GM12892 (cell line): ENCODE measurements at places on chromosomes 11 and 22.

DNA sequence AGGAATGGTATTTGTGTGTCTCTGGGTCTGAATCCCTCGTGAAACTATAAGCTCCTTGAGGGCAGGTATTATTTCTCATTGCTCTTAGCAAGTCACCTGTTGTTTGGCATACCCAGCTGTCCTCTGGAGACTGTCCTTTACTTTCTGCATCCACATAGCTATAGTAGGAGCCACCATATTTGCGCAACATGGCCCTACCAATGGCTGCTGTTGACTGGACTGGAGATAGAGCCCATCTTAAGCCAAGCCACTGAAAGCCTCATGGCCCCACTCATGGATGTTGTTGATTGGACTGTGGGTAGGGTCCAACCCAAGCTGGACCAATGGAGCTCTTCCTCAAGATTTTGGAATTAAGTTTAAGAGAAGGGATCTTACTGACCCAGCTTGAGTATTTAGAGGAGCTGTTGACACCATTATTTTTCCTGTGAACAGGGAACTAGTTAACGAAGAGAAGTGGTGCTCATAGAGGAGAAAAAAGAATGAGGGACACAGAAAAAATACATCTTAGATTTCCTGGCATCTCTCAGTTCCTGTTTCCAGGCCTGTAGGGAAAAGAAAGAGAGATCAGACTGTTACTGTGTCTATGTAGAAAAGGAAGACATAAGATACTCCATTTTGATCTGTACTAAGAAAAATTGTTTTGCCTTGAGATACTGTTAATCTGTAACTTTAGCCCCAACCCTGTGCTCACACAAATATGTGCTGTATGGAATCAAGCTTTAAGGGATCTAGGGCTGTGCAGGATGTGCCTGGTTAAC is 47.2 kb downstream of the LRRC74B start:
- DNase-seq, result no peak

DNA sequence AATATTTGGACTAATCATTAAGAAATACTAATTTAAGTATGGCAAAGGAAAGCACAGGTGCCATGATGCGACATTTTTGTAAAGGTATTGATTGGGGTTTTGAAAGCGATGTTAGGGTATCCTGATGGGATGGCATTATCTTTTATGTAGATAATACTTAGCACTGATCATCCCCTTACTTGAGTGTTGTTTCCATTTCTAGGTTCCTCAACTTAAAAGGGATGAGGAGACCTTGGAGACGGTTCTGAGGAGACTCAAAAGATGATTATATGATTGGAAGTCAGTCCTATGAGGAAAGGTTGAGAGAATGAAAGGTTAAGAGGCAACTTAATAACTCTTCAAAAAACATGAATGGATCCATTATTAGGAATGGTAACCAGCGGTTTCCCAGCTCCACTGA is 11.1 kb downstream of the KMT2A start:
- DNase-seq, result no peak

- DNase-seq, result no peak
Measured at GRCh38 chr11:101686514-101686913, 102.7 kb upstream of the TRPC6 start.

GRCh38 chr11:33723238-33723881 is 12.9 kb downstream of the CD59 start:
- no peak for DNase-seq

DNA sequence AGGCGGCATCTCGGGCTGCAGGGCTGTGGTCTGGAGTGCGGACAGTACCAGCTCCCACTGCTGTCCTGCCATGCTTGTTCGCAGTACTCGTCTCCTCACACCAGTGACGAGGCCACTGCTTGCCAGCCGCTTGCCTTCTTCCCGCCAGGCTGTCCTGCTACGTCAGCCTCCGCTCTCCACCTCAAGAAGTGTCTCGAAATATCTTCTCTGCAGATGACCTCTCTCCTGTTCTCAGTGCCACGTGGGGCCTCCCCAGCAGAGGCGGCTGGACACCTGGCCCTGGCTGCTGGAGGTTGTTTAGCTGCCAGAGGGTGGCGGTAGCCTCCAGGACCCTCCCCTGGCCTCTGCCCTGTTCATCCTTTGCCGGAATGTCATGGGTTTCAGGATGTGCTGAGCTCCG is 3.1 kb upstream of the CCDC188 start:
- DNase-seq, result no peak

- DNase-seq, result no peak
Measured at GRCh38 chr11:102761646-102762238, 18.7 kb downstream of the MMP10 start.

DNA sequence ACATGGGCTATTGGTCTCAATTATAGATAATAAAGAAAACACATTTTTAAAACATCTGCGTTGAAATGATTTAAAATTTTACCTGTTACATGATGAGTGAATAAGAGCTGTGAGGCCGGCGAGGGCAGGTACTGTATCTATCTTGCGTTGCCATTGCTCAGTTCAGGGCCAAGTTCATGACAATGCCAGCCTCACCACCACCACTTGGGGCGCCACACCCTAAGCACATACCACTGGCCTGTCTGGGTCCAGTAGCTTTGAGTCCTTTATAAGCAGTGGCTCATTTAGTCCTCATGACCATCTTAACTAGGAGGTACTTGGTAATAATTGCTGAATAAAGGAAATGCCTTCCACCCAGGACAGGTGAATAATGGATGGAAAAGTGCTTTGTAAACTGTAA is 14.5 kb upstream of the MB start:
- DNase-seq, result no peak

- DNase-seq, result no peak
Measured at GRCh38 chr11:118098996-118099837, 12.5 kb upstream of the SMIM35 start.

DNA sequence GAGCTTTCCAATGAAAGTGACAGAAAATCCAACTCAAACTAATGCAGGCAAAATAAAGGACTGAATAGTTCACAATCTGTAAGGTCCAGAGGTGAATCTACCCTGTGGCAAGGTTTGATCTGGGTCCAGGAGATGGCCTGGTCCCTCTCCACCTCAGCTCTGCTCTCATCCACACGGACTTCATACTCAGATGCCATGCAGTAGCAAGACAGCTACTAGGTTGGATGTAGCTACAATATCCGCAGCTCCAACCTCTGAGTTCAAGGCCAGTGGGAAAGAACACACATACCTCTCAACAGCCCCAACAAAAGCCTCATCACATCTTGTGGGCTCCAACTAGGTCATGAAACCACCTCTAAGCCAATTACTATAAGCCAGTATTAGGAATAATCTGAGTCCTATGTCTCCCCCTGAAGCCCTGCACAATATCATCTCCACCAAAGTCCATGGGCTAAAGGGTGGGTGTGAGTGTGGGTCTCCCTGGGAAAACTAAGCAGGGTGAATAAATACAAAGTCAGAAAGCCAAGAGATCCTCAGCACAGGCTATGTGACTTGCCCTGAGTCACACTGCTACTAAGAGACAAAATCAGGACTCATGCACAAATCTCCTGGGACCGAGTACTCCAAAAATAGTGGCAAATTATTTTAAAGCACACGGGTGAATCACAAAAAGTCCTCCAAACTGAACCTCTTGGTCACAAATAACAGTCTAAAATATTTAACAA is 78.8 kb downstream of the LARGE1 start:
- no peak for DNase-seq

- DNase-seq, result no peak
Measured at GRCh38 chr22:32830473-32830872, 29.0 kb downstream of the TIMP3 start.

- no peak for DNase-seq
Measured at GRCh38 chr11:64926689-64927088, 2.2 kb downstream of the PPP2R5B start.

GRCh38 chr11:113389272-113389671 is 1.7 kb downstream of the ANKK1 start:
- no peak for DNase-seq

DNA sequence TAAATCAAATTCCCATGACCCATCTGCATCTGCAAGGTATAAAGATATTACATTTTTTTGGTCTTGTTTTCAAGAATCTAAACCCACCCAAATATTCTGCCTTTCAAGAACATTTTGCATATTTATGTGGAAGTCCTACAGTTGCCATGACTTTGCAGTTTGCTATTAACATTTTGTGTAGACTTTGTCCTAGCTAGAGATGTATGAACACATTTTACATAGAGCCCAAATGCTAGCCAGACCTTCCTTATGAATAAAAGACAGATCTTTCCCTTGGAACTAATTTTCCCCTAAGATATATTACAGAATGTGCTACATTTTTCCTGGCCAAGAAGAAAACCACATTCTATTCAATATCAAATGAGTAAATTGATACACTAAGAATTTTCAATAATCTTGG is 772.5 kb downstream of the KCNA4 start:
- no peak for DNase-seq

GRCh38 chr11:92330114-92330513 is 105.5 kb downstream of the FAT3 start:
- DNase-seq, result no peak

- no peak for DNase-seq
Measured at GRCh38 chr11:124474079-124474478, 28.6 kb upstream of the OR8B8 start.

DNA sequence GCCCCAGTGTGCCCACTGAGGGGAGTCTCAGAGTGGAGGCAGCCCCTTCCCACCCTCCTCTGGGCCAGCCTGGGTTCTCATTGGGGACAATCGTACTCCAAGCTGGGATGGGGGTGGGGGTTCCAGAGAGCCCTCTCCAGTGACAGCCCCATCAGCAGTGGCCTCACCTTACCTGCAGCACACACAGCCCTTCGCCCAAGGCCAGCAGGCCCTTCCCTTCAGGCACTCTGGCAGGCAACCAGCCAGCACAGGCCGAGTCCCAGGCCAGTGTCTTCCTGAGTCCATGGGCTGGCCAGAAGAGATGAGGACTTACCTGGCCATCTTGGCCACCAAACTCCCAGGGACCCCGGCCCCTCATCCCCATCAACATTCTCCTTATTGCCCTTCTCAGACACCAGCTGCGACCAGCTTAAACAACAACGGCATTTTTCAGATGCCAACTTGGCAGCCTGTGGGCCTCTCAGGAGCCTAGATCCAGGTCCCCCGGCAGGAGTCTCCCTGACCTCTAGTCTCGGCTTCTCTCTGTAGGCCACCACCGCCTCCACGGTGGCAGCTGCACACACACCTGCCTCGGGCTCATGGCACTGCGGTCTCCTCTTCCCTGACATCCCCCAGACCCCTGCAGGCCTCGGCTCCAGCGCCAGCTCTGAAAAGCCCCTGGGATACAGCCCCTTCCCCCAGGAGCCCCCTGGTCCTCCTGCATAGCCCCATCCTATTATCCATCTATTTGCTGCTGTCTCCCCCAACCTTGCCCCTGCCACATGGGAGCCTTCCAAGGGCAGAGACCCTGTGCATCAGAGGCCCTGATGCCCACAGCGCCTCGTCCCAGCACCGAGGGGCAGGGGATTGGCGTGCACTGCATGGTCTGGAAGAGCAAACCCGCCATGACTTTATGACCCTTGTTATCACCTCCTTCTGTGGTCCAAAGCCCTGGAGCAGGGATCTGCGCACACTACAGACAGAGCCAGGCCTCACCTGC is 111.2 kb upstream of the FGF3 start:
- no peak for DNase-seq

- DNase-seq, result no peak
Measured at GRCh38 chr11:12525466-12526055, 148.2 kb downstream of the PARVA start.

DNA sequence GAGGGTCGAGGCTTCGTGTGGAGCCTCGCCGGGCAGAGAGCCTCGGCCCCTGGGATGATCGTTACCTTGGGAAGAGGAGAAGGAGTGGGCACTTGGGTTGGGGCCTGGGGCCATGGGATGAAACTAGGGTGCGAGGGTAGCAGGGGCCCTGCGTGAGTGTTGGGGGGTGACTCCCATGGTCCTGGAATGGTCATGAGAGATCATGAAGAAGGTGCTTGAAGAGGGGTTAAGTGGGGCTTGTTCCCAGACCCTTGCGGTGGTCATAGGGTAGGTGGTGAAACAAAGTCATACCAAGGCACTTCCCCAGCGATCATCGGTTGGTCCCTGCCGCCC is 284 bp downstream of the CCS start:
- no peak for DNase-seq

GRCh38 chr22:41387341-41387740 is 5.6 kb downstream of the TEF start:
- DNase-seq, result no peak

DNA sequence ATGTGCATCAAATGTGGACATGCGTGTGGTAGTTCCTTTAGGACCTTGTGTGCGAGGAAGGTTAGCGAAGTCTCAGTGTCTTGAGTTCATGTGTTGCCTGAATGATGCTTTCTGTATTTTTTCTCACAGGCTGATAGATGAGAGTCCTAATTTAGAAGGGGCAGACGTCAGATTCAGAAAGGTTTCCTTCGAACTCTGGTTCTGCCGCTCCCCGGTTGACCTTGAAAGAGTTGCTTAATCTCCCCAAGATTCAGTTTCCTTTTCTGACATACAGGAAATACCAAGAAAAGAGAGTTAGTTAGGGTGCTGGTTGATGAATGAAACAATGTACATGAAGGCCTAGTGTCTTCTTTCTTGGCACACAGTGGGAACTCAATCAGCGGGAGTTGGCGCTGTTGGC is 35.9 kb upstream of the TTC12 start:
- DNase-seq, result no peak

- DNase-seq, result no peak
Measured at GRCh38 chr11:114799476-114799875, 121.1 kb downstream of the NXPE2 start.

DNA sequence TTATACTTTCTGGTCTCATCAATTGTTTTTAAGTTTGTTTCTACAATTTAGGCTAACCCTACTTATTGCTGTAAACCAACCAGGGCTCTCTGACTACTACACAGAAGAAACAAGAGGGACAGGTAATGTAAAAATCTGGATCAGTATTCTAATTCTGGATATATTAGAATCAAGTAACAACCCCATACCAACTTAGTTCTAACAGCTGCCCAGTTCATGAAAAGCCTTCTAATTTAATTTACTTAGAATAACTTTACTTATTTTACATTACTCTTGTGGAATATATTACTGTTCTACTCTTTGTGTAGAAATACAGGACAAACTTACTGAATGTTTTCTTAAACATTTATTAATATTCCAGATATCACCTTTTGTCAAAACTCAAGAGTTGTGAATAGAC is 45.5 kb upstream of the DBX1 start:
- DNase-seq, result no peak

- DNase-seq, result no peak
Measured at GRCh38 chr22:46905415-46905814, 143.0 kb downstream of the TBC1D22A start.

DNA sequence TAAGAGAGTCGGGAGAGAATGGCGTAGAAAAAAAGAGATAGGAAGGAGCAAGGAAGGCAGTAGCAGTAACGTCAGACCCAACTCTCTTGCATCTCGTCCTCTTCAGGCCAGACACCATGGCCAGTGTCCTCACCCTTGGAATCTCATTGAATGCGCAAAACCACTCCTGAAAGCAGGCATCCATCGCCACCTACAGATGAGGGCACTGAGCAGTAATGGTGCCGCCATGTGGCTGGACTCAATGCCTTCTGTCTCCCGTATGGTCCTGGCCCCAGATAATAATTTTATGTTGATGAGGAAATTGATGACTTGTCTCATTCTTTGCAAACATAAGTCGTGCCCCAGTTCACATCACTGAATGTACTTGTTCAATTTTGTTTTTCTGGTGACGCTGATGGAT is 17.8 kb upstream of the ALX4 start:
- DNase-seq, result no peak

- no peak for DNase-seq
Measured at GRCh38 chr11:15114501-15115475, at the start of gene INSC. Gene INSC (plus strand): TSS chr11:15114923. CDS start chr11:15149175, 34,252 bp downstream.
